ENCODE measurements at places on chromosomes 6 and 20.

DNA sequence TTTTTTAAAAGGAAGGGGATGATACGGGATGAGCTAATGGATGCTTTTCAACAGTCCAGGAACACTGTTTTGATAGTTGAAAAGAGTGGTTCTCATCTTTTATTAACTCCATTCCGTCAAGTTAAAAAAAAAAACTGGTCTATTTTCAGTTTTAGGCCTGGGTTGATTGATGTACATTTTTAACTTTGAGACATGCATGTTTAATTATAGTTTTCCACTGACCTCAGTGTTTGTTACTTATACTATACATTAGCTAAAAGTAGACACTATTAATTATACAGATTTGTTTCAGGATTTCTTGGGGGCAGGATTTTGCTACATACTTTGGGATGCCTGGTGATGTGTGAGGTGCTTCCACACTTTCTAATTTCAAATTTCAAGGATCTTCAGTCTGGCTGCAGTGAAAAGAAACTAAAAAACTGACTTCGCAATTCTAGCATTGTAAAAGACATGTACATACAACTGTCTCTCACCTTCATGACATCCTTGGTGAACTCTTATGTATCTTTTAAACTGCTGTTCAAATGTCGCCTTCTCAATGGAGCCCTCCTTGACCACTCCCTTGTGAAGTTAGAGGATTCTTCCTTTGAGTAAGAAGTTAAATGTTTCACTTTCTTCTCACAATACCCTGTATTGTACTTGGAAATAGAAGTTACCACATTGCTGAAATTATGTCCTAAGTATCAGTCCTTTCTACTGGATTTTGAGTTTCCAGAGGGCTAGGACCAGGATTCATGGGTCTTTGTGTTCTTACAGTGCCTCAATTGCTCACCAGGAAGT is 101.7 kb downstream of the TSHZ2 start:
- DNase-seq: no peak

DNA sequence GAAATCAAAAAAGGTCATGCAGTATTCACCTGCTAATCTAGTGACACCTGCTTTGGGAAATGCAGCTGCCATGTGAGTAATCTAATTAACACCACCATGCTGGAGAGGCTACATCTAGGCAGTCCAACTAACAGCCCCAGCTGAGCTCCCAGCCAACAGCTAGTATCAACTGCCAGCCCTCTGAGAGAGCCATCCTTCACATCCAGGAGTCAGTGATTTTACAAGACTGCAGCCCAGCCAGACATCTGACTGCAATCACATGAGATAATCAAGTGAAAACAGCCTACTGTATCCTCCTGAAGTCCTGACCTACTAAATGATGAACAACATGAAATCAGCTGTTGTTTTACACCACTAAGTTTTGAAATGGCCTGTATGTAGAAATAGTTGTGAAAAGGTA is 298.4 kb downstream of the TRDN start:
- peak; percentile 19 for DNase-seq

DNA sequence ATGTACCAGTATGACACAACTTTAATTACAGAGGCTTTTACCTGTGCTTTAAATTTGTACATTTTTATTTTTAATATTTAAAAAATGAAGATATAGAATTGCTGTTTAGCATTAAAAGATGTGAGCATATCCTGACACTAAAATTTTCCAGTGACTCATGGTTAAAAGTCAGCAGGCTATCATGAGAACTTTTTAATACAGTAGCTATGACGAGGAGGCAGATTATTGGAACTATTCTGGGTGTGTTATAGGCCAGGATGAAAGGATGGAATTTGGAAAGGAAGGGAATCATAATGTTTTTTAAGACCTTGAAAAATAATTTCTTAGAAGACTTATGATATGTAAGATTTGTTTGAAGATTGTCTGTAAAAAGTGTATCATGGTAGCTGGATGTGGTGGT is 91.0 kb downstream of the GFRA4 start:
- DNase-seq: no peak

DNA sequence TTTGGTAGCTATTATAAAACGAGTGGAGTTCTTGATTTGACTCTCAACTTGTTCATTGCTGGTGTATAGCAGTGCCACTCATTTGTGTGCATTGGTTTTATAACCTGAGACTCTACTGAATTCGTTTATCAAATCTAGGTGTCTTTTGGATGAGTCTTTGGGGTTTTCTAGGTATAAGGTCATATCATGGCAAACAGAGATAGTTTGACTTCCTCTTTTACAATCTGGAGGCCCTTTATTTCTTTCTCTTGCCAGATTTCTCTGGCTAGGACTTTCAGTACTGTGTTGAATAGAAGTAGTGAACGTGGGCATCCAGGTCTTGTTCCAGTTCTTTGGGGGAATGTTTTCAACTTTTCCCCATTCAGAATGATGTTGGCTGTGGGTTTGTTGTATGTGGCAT is 38.8 kb downstream of the SUMO4 start:
- DNase-seq: no peak

DNA sequence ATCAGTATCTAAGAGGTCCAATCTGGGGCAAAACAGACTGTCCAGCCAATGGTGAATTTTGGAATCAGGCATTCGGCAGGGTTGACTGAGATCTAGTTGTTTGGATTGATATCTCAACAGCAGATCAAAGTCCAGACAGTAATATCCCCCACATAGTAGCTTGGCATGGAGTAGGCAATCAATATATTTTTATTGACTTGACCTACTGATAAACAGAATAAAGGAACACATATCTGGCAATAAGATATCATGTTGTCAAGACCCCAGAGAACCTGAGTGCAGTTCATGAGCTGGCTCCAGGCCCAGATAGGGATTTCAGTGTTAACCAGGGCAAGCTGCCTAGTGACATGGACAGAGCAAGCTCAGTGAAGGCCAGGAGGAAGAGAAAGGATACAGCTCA is 34.4 kb downstream of the TNFAIP3 start:
- no peak for DNase-seq

DNA sequence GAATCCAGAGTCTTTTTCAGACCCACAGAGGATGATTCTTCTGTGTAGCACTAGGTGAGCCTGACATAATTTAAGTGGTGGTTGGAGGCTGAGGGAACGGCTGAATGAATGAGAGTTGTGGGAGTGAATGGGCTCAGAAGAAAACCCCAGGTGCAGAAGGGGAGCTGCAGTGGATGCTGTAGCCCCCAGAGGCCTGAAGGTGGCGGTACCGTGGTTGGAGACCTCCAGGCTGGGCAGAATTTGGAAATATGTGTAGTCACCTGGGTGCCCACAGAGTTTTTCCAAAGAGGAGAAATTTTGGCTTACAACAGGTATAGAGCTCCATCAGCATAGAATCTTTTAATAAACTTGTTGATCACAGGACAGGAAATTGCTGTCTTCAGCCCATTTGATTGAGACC is 6.5 kb upstream of the RAET1G start:
- peak; percentile 28 for DNase-seq

DNA sequence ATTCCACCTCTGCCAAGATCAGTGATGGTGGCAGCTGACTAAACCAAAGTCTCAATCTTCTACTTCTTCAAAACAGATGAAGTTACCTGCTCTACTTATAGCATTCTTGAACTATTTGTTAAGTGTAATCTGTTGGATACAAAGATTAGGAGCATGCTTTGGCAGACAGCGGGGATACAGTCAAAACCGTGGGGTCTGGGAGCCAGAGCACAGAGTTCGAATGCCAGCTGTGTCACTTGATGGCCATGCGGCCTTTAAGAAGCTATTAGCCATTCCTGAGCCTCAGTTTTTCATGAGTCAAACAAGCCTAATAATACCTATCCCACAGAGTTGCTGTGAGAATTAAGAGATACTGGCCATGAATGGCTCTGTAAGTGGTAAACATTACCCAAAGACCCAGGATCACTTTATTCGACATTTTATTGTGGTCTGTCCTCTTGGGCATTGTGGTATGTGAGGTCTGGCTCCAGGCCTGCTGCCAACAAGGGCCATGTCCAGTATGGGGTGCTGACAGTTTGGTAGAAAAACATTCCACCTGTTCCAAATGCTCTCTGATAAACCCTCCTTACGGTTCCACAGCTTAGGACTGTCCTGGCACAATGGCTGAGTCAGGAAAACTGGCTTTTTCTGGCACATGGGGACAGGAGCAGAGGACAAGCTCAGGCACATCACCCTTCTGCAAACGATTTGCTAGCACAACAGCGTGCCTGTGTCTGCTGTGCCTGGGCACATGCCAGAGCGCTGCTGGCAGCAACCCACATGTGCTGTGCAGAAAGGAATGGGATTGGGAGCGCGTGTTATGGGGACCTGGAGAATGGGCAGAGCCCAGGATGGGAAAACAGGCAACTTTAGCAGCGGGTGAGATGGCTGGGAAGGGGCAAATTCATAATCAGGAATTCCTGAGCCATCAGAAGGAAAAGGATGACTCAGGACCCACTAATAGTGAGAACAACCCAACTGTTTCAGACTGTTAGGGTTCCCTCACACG is 15.7 kb upstream of the FAM83C start:
- no peak for DNase-seq

- DNase-seq: peak; percentile 26
Observed at GRCh38 chr6:116941727-116942126, 64.7 kb downstream of the RFX6 start.
